NCI-H446 treated with DMSO at 0.1 percent for 48 hours (cell line): ENCODE measurements at places on chromosomes 3 and 15.

- no peak for DNase-seq
These were observed 44.6 kb downstream of the BDH1 start for GRCh38 chr3:197511130-197511529.

DNA sequence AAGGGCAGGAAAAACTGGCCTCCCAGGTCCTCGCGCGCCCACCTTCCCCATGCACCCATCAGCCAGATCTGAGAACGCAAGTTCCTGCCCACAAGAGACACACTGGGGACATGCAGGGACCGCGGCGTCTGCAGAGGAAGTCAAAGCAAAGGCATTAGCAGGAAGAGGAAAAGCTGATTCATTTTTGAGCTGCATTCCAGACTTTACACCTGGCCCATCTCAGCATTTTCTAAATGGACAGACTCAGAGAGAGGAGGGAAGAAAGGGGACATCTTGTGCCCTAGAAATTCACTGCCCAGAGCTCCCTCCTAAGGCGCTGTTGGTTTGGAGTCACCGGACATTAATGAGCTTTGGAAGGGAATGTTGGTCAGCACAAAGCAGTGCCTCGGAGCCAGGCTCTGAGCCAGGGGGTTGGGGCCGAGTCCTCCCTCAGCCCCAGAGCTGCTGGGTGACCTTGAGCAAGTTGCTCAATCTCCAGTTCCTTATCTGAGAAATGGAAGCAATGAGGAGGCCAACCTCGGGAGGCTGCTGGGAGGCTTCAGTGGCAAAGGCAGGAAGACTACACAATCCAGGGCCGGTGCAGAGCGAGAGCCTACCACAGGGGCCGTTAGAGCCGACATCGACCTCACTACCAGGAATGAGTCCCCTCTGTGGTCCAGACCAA lies 150.5 kb upstream of the IQSEC1 start:
- DNase-seq: no peak

GRCh38 chr15:29938361-29939335 lies 116.4 kb upstream of the TJP1 start:
- DNase-seq: no peak

GRCh38 chr3:77320514-77320913 lies 280.6 kb downstream of the ROBO2 start:
- DNase-seq: peak; percentile 34

DNA sequence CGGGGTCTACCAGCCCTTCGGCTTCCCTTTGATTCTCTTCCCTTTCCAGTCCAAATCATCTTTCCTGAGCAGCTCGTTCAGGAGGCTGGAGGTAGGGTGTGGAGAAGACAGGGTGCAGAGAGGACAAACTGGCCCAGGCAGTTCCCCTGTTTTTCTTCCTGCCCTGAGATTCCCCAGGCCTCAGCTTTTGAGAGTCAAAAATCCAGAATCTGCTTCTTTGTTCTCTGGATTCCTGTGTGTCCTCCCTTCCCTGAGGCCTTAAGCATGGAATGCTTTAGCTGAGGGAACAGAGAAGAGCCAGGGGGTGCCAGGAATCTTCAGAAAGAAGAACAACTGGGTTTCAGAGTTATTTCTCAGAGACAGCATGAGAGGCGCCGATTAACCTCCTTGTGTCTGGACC lies 26.7 kb upstream of the LRTM1 start:
- no peak for DNase-seq

DNA sequence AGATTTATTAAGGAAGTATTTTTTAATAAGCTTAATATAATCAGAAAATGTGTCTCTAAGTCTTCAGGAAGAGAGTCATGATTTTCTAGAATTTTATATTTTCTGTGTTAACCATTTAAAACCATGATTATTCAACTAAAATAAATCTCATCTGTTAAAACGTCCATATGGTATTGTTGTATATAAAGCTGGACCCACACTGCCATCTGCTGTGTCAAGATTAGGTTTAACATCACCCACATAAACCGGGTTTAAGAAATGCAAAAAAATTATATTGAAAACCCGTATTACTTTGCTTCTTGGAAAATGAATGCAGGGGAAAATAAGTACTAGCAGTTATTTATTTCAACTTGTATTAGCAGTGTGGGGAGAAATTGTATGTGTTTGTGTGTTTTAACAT lies 9.5 kb upstream of the CCDC66 start:
- no peak for DNase-seq

DNA sequence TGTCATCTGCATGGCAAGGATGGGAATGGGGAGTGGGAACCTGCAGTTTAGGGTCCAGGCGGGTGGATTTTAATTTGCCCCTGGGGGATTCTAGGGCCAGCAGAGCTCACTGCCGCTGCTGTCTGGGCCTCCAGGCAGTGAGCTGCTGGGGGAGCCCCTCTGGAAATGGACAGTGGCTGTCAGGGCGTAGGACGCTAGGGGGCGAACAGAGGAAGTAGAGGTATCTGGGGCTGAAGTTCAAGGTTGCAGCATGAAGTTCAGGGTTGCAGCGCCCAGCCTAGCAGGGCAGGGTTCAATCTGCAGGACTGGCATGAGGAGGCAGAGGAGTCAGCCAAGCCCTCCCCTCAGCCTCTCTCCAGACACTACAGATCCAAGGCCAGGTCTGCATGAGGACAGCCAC lies 49.5 kb downstream of the APBA2 start:
- DNase-seq: no peak

DNA sequence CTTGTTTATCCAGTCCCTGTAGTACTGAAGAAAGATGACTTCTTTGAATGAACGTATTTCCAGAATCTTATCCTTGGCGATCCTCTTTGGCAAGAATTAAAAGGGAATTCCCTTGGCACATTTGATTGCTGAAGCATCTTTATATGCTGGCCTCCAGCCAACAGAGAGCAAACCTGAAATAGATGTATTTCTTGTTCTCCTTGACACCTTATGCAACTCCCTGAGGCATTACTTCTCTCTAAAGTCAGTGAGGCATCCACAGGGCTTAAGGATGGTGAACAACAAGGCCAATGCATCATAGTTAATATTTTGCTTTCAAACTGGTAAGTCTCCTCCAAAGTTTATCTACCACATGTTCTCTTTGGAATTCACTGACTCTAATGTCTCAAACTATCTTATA lies 450.9 kb upstream of the THRB start:
- DNase-seq: no peak

DNA sequence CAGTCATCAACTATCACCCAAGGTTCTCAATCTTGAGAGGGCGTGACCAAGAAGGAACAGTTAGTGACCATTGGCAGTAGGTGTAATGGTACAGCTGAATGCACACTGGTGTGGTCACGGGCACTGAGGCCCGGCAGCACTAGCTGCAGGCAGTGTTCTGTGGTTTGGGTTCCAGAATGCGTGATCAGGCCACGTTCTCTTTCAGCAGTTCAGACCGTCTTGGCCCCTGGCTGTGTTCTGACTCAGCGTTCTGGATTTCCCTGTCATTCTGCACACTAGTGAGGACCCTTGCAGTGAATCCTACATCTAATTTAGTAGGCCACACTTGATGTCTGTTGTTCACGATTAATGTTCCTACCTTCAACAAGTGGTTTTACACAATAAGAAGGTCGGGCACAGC lies 220.5 kb upstream of the SLCO3A1 start:
- no peak for DNase-seq

DNA sequence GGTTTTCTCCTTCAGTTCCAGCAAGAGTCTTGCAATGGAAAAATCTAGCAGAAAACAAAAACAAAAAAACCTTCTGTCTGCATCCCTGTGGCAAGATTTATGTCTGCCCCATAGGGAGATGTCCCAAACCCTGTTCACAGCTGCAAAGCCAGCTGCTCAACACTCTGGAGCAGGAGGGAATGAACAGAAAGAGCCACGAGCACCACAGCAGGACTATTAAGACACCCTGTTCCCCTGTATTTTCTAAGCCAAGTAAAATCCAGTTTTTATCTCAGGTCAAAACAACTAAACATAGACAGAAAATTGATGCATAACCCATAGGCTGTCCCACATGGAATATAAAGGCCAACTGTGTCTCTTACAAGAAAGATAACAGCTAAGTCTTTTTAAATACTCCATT lies 357.9 kb downstream of the LSAMP start:
- no peak for DNase-seq

DNA sequence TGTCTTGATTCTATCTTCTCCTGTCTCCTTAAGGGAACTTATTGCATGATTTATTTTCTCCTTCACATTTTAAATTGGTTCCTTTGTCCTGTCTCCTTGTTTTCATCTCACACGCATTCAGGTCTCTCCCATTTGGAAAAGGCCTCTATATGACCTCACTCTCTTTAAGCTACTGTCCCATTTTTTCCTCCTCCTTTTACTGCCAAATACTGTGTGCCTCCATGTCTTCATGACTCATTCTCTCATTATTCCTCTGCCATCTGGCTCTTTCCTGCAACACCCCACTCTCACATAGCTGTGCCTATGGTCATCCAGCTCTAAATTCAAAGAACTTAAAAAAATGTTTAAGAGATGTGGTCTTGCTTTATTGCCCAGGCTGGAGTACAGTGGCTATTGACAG lies 48.0 kb downstream of the TYRO3 start:
- DNase-seq: peak; percentile 91

- no peak for DNase-seq
These were observed 112.7 kb downstream of the TNIK start for GRCh38 chr3:171347301-171348039.

- DNase-seq: peak; percentile 82
These were observed 84.2 kb upstream of the SLC4A7 start for GRCh38 chr3:27568393-27568792.

DNA sequence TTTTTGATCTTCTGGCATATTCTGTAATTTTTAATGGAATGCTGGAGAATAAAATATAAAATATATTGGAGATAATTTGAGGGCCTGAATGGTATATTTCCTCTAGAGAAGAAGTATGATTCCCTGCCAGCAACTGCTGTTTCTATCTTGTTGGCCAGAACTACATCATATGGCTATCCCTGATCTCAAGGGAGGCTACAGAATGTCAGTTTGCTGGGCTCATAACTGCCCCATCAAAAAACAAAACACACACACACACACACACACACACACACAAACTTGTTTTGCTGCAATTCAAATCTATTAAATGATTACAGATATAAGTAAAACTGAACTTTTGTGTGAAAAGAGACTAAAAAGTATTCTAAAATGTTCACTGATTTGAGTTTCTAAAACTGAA lies 51.0 kb downstream of the RASA2 start:
- DNase-seq: peak; percentile 1

GRCh38 chr15:45703670-45704328 lies 69.0 kb downstream of the SQOR start:
- DNase-seq: no peak

GRCh38 chr3:190591080-190591479 lies 77.2 kb downstream of the IL1RAP start:
- no peak for DNase-seq

GRCh38 chr3:168539909-168540308 lies 444.2 kb upstream of the GOLIM4 start:
- DNase-seq: no peak

DNA sequence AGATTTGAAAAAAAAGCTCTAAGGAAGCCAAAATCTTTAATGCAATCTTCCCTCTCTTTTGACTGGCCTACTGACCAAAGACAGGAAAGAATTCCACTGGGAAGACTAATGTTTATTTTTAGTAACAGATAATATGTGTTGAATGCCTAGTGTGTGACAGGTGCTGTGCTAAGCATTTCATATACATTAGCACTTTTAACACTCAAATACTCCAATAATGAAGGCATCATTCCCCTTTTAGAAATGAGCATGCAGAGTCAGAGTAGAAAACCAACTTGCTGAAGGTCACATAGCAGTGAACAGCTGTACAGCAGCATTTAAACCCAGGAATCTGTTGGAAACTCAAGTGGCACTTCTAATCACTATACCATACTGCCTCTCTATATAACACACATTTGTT lies 170.6 kb downstream of the MINAR1 start:
- no peak for DNase-seq

DNA sequence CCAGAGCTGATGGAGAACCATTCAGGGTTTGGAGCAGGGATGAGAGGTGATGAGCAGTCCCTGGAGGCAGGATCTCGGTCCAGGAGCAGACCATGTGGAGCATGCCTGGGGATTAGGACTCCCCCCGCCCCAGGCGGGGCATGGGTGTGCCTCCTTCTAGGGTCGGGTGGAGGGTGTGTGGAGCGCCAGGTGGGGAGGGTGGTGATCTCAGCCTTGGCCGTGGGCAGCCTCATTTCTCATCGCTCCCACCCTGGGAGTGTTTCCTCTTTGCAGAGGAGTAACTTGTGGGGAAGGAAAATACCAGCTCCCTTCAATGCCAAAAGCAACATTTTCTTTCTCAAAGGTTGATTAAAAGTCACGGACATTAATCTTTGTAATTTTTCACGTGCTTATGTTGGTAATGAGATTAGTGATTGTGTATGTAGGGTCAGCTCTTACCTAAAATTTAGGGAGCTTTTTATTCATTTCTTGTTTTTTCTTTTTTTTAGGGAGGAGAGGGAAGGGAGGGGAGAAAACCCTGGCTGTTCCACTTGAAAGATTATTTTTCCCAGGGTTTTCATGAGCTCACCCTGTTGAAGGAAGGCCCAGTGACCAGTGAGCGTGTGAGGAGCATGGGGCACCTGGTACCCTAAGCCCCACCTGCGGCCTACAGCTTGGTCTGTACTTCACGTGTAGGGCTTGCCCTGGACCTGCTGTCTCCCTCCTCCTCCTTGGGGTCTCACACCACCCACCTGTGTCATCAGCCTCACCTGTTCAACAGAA lies 11.0 kb downstream of the FBLN2 start:
- DNase-seq: no peak

DNA sequence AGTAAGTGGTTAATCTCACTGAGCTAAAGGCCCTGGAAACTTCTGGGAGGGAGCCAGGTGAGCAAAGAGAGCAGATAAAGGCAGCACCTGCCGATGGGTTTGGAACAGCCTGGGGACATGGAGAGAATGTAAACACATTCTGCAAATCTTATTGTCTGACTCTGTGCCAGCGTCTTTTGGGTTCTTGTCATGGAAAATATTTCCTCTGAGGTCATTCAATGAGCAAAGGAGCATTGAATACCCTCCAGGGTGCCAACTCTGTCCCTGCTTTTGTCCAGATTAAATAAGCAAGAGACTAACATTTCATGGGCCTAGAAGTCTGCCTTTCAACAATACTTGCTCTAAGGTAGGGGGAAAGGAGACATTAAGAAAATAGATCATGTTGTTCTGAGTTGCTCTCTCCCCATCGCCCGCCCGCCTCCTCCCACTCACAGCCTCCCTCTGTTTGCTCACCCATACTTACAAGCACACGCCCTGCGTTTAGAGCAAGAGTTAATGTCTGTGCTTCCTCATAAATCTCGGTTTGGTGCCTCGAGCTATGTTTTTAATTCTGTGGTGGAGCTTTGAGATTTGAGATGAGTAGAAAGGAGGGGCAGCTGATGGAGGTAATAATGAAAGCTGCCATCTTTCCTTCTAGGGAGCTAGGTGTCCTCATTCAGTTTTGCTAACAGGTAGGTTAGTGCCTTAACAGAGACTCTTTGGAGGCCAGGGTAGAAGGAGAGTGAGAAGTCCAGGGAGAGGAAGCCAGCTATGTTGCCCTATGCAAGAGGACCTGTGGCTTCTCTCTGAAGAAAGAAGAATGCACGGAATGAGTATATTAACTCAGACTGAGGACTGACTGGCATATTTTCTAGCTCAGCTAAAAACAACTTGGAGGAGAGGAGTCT lies 132.9 kb downstream of the TPRG1 start:
- peak; percentile 64 for DNase-seq

DNA sequence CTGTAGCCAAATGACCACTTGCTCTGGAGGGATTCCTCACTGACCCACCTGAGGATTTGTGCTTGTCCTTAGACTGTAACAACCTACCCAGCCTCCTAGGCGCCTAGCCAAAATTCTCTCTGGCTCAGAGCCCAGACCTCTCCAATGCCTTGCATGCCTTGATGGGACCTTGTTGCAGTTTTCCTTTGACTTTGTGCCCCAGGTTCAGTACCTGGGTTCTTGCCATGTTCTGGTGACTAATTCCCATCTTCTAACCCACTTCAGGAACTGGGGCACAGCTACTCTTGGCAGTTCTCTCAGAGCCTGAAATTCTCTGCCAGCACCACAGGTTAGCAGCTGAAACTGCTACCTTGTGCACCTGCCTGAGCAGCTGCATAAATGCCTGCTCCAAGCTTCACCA lies 27.0 kb upstream of the UBE3A start:
- DNase-seq: no peak
